ENCODE measurements at places on chromosomes 11 and 22.

GRCh38 chr11:45756384-45757010 lies 48.5 kb upstream of the SLC35C1 start:
- DNase-seq, result no peak

DNA sequence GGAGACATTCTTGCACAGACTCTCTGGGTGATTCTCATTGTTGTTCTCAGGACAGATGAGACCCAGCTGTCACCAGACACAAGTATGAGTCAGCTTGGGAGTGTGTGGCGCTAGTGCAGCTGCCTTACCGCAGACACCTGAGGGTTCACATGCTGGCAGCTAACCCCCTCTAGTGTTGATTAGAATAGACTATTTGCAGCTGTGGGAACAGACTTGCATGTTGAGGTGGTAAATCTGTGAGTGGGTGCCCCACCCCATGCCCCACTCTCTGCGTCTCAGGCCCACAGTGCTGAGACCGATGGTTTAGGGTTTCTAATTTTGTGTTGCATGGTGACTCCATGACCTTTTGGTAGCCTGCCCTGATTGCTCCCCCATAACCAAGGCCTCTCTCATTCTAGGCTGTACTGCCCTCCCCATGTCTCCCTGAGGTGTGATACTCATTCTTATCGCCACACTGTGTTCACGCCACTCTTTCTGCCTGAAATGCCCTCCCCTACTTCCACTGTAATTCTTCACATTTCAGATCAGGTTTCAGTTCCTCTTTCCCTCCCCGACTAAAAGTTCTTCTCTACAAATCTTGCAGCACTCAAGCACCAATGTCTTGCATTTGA lies 73.7 kb upstream of the KIRREL3 start:
- DNase-seq, result no peak

GRCh38 chr11:66567787-66568123 lies 651 bp downstream of the CTSF start:
- DNase-seq, result no peak

DNA sequence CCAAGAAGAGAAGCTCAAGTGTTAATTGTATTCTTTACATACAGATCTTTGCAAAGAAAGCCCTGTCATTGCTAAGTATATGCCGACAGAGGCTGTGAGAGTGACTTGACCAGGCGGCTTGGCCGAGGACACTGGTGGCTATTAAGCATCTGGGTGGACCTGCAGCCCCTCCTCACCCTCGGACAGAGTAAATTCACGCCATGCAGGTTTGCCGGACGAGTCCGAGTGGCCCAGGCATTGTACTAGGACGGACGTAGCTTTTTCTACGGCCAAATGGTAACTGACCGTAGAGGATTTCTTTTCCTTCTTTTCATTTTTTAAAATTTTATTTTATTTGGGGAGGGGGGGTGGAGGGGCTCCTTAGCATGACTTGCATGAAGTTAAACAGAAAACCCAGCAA lies 47.0 kb downstream of the KCNC1 start:
- no peak for DNase-seq

DNA sequence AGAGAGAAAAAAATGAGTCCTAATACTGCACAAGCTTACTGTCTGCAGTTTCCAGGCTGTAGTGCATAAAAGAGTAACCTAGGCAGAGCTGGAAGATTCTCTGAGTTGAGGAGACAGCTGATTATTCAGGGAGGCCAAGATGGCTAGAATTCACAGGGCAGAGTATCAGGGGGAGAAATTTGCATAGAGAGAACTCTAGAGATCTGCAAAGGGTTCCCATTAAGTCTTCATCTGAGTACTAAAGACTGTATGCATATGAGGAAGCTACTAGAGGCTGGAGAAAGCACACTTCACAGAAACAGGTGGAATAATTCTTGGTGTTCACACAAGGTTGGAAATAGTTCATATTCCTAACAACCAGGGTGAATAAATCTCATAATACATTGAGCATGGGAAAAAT lies 66.6 kb upstream of the RRAS2 start:
- no peak for DNase-seq

DNA sequence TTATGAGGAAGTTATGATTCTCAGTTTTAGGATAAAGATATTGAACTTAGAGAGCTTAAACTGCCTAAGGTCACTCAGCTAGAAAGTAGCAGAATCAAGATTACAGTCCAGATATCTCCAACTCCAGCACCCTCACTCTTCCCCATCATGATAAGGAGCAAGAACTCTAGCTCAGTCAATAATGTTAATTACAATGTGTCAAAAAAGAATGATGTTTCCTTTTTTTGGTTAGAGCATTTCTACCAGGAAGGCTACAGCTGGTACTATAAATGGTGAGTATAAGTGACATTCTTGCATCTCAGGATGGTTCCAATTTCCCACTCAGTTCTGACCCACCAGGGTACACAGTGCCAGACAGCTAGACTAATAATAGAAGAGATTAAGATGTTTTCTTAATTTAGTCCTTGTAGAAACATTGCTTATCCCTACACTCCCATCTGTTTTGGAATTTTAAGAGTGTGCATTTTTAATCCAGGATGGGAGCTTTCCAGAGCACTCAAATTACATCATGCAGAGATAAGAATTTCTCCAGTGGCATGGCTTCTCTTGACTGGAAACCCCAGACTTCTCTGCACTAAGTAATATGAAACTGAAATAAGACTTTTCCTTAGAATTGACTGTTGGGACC lies 21.6 kb upstream of the BBOX1 start:
- no peak for DNase-seq

- no peak for DNase-seq
Observed at GRCh38 chr22:37443086-37443485, 15.8 kb upstream of the ELFN2 start.

GRCh38 chr22:44336962-44337677 lies 24.4 kb upstream of the SHISAL1 start:
- DNase-seq, result no peak

GRCh38 chr22:45129703-45130524 lies 33.8 kb upstream of the NUP50 start:
- DNase-seq, result no peak

- DNase-seq, result no peak
Observed at GRCh38 chr11:120389693-120390584, 53.7 kb downstream of the ARHGEF12 start.

DNA sequence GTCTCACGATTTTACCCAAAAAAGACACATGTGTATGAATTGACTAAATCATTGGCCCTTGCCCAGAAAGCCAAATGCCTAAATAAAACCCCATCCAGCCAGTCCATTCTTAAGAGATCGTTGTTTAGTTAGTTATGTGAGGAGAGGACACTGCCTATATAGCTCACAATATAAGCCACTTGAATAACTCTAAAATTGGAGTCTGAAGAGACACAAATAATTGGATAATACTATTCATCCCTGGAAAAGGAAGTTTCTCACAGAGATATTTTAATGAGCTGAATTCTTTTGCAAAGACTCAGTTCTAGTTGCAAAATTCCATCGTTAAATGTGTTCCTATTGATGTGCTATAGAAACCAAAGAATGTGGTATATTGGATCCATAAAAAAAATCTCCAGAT lies 176.7 kb downstream of the SOX6 start:
- no peak for DNase-seq

- no peak for DNase-seq
Observed at GRCh38 chr11:10856689-10857458, 979 bp downstream of the ZBED5 start.

- DNase-seq, result no peak
Observed at GRCh38 chr22:18119409-18120110, 9.0 kb downstream of the TUBA8 start.

GRCh38 chr11:120854988-120855387 lies 168.9 kb upstream of the TBCEL start:
- DNase-seq, result no peak

Measured in activated naive CD4-positive, alpha-beta T cell (primary cell).